Stimulated activated CD4-positive, alpha-beta T cell treated with anti-CD3 and anti-CD28 coated beads, Interleukin-2, amount 100 ng/mL, for 4 hours (primary cell): ENCODE measurements at places on chromosomes 11 and 22.

GRCh38 chr22:19533857-19534256 lies 9.6 kb upstream of the CLDN5 start:
- no peak for DNase-seq

GRCh38 chr11:126834149-126834548 lies 166.4 kb downstream of the KIRREL3 start:
- no peak for DNase-seq

DNA sequence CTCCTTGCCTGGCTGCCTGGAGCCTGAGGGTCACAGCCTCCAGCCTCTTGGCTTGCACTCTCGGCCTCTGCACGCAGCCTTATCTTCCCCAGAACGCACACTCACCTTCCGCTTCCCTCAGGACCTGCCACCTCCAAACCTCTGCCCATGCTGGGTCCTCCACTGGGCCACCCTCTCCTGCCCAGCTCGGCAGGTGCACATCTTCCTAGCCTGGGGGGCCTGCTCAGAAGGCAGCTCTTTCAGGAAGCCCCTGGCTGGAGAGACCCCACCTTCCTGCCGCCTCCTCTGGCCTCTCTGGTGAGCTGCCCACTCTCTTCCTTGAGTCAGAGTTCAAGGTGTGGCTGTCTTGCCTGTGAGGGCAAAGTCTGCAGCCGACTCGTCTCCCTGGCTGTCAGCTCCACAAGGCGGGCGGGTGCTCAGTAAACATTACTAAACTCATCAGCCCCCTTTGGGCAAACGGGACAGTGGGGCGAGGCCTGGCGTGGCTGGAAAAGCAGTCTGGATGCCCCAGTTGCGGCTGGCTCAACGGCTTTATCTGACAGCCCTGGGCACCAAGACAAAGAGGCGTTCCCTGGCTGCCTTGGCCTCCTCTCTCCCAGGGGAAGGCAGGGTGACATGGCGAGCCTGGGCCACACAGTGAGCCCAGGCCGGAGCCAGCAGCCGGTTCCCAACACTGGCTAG lies 1.7 kb upstream of the LINC01488 start:
- DNase-seq, result no peak

GRCh38 chr11:131824771-131825170 lies 454.4 kb downstream of the NTM start:
- DNase-seq, result no peak

DNA sequence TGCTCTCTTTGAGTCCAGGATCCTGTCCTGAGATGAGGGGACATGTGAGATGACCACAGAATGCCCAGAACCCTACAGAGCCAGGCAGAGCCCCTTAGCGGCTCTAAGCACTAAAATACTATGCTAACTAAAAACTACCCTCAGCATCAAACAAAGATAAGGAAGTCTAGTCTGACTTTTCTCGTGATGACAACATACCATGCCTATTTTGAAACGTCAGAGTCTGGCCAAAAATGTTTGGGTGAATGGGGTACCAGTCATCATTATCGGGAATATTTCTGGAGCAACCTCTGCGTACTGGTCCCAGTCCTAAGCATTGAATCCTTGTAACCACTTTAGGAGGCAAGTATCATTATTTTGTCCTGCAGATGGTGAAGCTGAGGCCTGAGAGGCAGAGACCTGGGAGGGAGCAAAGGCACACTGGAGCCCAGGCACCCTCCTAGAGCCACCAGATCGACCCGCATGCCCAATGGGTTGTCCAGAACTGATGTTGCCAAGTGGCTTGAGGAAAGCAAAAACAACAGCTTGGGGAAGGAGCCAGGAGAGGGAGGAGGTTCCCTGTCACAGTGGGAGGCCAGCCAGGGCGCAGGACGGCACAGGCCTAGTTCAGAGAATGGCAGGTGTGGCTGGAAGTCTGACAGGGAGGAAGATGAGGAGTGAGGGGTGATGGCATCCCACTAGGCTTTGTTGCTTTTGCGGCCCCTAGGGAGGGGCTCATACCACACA lies 7.2 kb upstream of the OSM start:
- no peak for DNase-seq

- no peak for DNase-seq
Measured at GRCh38 chr11:117643606-117644300, 153.3 kb downstream of the DSCAML1 start.

DNA sequence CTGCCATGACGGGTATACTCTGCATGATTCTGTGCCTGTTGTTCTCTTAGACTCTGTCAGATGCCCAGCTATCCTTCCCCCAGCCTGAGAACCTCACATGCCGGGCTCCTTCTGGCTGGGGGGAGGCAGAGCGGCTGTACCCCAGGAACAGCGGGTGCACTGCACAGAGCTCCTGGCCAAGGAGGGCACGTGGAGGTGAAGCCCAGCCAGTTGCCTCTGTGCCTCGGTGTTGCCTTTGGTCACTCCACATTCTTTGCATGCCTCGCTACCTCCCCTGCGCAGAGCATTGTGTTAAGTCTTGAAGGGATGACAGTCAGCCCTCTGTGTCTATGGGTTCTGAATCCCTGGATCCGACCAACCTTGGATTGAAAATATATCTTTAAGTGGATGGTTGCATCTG lies 77.7 kb downstream of the FEZ1 start:
- no peak for DNase-seq

- DNase-seq, result no peak
Measured at GRCh38 chr11:131248588-131248987, 121.8 kb upstream of the NTM start.

GRCh38 chr11:91822805-91823204 lies 401.8 kb upstream of the FAT3 start:
- no peak for DNase-seq

GRCh38 chr22:36470162-36470993 lies 11.1 kb downstream of the TXN2 start:
- peak; percentile 79 for DNase-seq

- DNase-seq, result no peak
Measured at GRCh38 chr22:33842421-33843094, 77.7 kb downstream of the LARGE1 start.

DNA sequence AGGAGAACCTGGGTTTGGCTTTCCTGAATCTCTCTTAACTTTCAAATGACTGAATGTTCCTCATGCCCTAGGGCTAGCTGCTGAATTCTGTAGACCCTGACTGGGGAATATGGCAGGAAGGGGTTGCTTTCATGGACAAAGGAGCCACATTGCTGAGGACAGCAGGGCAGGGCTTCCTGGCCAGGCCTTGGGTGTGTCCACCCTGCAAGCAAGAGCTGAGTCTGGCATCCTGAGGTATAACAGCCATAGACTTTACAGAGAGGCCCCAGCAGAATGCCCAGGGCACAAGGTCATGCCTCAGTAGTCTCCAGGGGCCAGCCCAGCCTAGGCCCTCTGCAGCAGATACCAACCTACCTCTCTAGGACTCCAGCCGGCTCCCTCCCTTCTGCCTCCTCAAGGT lies 102.2 kb upstream of the RAG2 start:
- DNase-seq, result no peak

DNA sequence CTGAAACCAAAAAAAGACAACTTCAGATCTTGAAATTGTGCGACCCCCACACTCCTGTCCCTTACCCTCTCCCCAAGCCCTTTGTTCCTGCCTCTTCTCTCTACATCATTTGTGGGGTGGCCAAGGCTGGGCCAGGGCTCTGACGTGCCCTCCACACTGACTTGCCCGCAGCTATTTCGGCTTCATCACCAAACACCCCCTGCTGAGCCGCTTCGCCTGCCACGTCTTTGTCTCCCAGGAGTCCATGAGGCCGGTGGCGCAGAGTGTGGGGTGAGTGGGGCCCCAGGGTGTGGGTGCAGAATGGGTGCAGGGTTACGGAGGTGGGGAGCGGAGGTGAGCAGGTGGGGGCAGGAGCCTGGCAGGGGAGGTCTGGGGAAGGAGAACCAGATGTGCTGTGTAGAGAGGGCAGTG lies 9.5 kb downstream of the MAPK8IP2 start:
- no peak for DNase-seq

DNA sequence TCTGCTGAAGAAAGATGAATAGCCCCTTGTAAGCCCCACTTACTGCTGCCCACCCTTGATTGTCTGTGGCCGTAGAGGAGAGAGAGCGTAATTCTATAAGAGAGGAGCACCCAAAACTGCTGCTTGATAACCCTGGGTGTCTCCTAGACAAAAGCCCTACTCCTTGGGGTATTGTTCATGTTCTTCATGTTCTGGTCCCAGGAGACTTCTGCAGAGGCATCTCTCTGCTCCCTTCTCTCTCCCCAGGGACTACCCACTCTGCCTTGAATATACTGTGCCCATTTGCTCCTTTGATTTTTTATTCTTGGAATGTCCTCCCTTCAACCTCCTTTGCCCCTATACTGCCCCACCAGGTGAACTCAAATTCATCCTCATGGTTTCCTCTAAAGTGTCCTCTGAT lies 417.8 kb upstream of the CADM1 start:
- no peak for DNase-seq

DNA sequence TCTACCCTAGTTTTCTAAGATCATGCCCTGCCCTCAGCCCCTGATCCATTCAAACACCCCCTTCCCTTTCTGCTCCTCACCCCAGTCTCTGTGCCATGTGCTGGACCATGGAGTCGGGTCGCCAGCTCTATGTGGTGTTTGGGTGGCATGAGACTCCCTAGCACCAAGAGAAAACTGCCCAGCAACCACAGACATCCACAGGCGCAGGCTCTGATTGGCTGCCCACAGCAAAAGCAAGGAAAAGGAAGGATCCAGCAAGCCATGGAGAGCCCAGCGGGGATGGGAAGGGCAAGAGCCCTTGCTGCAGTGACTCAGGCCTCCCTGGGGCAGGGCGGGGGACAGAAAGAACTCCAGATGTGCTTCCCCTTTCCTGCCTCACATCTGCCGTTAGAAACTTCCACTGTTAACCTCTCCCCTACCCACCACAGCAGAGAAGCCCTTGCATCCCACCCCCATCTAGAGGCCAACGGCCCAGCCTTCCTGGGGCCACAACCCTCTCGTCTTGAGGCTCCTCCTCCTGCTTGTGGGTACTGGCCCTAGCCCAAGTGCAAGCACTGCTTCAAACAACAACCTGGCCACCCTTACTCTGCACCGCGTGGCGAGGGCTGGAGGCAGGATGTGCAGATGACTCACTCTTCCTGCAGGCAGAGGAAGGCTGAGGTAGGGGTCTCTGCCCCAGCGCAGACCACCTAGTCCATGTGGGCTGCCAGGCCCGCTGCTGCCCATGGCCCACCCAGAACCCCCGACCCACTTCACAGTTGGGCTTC lies 9.7 kb upstream of the AHNAK start:
- peak; percentile 52 for DNase-seq

DNA sequence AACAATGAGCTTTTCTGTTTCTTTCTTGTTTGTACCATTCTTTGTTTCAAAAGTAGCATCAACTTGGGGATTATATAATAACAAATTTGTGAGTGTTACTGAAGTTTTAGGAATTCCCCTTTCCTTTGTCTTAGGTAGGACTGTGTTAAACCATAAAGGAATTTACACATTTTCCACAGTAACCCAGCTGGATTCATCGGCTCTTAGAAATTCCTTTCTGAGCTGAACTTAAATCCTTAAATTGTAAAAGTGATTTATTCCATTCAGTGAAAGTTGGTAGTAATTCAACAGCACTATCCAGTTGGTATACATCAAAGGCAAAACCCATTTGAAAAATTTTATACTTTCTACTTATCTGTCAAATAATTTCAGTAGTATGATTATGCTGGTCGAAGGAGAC lies 11.8 kb downstream of the EMSY start:
- DNase-seq, result no peak

DNA sequence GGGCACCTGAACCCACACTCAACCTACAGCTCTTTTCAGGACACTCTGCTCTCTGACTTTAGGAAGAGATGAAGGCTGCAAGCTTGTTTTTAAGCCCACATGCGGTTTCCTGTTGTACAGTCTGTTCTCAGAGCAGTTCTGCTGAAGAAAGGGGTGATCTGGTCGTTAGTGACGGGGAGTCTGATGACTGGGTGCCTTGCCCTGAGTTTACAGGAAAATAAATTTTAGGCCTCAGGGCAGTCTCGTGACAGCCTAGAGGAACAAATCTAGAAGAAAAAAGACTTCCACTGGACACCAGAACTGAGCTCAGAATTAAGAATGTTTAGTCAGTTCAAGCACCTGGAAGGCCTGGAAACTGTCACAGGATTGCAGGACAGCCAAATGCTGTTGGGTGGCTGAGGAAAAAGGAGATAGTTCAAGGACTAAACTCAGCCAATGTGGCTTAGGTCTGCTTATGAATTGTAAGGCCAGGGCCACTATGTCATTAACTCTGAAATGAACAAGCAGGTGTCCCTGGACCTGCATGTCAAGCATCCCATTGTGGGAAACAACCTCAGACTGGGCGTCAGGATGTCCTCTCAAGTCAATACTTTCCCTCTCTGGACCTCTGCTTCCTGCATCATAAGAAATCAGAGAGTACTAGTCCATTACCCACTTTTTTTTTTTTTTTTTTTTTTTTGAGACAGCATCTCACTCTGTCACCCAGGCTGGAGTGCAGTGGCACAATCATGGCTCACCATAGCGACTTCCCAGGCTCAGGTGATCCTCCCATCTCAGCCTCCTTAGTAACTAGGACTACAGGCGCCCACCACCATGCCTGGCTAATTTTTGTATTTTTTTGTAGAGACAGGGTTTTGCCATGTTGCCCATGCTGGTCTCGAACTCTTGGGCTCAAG lies 5.7 kb downstream of the PIK3IP1 start:
- DNase-seq, result peak; percentile 61

- no peak for DNase-seq
Measured at GRCh38 chr22:46788441-46789172, 26.2 kb downstream of the TBC1D22A start.

DNA sequence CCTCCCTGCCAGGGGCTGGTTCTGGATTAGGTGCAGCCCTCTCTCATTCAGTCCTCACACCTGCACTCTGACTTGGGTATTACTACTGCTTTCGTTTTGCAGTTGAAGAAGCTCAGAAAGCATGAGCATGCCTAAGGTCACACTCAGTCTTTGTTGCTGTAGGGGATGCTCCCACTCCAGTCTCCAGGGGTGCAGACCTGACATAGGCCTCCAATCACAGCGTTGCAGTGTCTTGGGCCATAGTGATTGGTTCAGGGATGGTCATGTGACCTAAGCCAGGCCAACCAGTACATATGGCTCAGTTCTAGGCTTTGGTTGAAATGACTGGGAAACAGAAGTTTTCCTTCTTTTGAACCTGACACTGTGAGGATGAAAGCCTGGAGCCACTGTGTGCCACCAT lies 61.7 kb downstream of the FBXO7 start:
- no peak for DNase-seq

GRCh38 chr11:44943118-44943517 lies 7.6 kb downstream of the TP53I11 start:
- DNase-seq, result peak; percentile 12

- no peak for DNase-seq
Measured at GRCh38 chr11:27194976-27195375, 154.4 kb downstream of the BBOX1 start.

- no peak for DNase-seq
Measured at GRCh38 chr11:6911948-6912347, 8.9 kb upstream of the OR2D3 start.

GRCh38 chr11:115764176-115764575 lies 260.0 kb upstream of the CADM1 start:
- no peak for DNase-seq
